ENCODE measurements at places on chromosomes 11 and 22.

DNA sequence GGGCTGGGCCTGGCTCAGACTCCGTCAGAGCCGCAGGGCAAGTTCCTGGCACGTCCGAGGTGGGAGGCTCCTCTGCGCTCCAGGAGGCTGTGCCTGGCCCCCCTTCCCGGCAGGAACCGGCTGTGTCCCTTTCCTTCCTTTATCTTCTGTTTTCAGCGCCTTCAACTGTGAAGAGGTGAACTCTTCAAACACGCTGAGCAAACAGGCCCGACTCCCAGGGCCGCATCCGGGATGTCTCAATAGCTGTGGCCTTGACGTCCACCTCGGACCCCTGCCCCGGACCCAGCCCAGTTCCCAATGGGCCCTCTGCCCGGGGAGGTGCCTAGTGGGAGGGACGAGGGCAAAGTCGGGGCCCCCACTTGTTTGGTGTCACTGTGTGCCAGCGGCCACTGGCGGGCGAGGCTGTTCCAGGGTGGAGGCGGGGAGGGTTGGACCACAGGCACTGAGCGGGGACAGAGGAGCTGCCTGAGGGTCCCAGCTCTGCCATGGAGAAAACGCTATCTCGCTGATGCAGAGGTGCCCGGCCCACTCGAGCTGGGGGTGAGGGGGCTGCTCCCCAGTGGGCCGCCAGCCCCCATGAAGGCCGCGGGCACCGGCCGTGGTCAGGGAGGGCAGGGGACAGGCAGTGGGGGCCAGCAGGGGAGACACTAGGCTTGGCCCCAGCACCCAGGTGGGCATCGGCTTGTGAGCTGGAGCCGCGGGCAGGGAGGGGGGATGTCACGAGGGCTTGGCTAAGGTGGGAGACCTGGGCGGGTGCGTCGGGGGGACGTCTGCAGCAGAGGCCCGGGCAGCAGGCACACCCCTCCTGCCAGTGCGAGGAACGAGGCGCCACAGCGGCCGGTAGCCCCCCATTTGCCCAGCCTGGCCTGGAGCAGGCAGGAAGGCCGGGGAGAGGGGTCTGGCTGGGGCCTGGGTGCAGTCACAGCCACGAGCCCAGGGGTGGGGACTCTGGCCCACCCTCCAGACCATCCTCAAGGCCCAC is 2.7 kb upstream of the MUC5B start:
- no peak for DNase-seq

- no peak for DNase-seq
Measured at GRCh38 chr11:106397787-106398501, 320.5 kb downstream of the AASDHPPT start.

DNA sequence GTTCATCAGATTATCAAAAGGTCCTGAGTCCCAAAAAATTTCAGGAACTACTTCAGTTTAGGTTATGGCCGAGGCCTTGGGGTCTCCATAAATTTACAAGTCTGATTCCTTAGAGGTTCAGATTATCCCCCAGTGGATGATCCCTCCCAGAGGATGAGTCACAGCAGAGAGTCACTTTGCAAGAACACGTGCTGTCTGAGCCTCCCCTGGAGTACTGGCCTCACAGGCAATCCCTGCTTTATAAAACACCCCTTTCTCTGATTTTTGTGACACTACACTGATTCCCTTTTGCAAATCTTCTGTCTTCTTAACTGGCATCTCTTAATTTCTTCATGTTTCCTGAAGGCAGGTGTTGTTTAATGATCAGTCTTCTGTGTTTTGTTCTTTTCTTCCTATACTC is 45.3 kb downstream of the CCDC34 start:
- DNase-seq = no peak

GRCh38 chr11:120385110-120385509 is 48.9 kb downstream of the ARHGEF12 start:
- DNase-seq = no peak

DNA sequence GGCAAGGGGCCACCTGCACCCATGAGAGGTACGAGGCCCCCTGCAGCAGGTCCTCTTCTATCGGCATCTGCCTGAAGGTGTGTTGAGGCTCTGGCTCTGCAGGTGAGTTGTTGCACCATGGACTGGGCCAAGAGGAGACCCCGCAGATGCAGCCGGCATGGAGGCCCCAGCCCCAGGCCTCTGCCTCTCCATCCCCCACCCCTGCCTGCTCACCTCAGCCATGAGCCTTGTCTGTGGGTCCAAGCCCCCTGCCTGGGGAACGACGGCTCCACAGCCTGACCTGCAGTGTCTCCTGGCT is 1386.2 kb downstream of the BRD1 start:
- no peak for DNase-seq

GRCh38 chr22:35150183-35151107 is 84.5 kb downstream of the ISX start:
- DNase-seq = peak; percentile 27

- no peak for DNase-seq
Measured at GRCh38 chr11:122168218-122168617, 52.2 kb upstream of the BLID start.

DNA sequence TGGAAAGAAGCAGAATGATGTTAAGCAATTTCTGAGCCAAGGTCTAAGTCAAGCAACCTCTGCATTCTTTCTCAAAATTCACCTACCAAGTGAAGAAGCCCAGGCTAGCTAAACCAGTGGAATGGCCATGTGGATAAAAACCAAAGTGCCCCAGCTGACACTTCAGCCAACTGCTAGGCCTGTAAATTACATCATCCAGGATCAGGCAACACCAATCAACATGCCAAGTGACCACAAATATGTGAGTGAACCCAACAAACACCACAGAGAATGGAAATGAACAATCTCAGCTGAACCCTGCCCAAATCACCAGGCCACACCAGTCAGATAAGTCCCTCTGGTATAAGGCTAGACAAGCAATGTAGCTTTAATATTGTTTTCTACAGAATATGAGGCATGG is 25.1 kb upstream of the FJX1 start:
- DNase-seq = no peak

DNA sequence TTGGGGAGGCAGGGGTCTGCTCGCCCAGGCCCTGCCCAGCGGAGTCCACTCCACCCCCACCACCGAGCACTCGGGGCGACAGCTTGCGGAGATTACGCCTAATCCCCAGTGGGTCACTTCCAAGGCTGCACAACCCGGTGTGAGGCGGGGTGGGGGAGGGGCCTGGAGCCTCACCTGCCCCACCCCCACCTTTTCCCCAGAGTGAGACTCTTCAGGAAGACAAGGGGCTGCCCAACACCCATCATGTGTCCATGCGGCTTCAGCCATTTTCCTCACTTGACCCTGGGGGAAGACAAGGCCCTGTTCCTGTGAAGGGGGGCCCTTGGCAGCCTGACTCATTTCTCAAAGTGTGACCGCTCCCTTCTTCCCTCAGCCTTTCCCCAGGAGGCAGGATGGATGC is 12.5 kb downstream of the SYNGR1 start:
- no peak for DNase-seq

DNA sequence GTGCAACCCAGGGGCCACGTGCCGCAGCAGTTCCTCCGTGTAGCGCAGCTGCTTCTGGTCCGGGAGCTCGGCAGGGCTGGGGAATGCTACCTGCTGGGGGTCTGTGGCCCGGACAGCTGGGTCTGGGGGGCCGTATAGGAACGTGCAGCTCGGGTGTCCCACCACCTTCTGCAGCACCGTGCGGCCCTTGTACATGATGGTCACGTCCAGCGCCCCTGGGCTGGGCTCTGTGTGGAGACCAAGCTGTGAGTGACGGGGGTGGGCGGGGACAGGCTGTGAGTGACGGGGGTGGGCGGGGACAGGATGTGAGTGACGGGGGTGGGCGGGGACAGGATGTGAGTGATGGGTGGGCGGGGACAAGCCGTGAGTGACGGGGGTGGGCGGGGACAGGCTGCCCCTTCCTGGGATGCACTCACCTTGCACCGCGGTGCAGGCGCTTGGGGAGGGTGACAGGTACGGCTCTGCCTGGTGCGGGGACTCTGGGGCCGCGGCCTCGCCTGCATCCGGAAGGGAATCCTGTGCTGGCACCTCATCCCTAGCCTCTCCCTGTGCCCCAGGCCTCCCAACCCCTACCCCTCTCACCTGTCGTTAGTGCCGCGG is 2.3 kb downstream of the IRF7 start:
- peak; percentile 62 for DNase-seq

- no peak for DNase-seq
Measured at GRCh38 chr11:134052988-134053945, 15.6 kb upstream of the JAM3 start.

- no peak for DNase-seq
Measured at GRCh38 chr11:35218956-35219355, 80.0 kb downstream of the CD44 start.
